ENCODE measurements at places on chromosomes 7 and 10.

GRCh38 chr10:120607710-120608703 lies 151.0 kb downstream of the PLPP4 start:
- DNase-seq = no peak

GRCh38 chr10:63388421-63389031 lies 77.3 kb downstream of the JMJD1C start:
- no peak for DNase-seq

- peak; percentile 70 for DNase-seq
Observed at GRCh38 chr7:5634107-5634950, 147.1 kb downstream of the RNF216 start.

GRCh38 chr7:152925412-152926147 lies 166.0 kb downstream of the ACTR3B start:
- DNase-seq = no peak

- no peak for DNase-seq
Observed at GRCh38 chr7:41188163-41189130, 514.4 kb downstream of the INHBA start.

GRCh38 chr10:43122096-43122495 lies 16.1 kb upstream of the CSGALNACT2 start:
- no peak for DNase-seq

DNA sequence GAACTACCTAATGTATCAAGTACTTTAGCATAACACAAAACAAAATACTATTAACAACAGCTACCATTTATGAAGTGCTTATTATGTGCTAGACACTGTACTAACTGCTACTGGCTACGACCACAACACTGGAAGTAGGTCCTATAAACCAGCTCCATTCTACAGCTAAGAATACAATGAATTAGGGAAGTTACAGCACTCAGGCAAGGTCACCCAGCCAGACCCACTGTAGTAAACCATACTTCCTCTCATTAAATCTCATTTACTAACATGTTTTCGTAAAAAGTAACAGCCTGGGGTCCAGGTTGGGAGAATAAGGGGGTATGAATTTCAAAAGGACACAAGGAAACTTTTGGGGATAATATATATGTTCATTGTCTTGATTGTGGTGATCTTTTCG lies 25.4 kb downstream of the NAPEPLD start:
- DNase-seq = peak; percentile 28
